ENCODE measurements at places on chromosomes 12 and 14.

- no peak for DNase-seq
Observed at GRCh38 chr12:130816097-130816496, 23.0 kb downstream of the STX2 start.

DNA sequence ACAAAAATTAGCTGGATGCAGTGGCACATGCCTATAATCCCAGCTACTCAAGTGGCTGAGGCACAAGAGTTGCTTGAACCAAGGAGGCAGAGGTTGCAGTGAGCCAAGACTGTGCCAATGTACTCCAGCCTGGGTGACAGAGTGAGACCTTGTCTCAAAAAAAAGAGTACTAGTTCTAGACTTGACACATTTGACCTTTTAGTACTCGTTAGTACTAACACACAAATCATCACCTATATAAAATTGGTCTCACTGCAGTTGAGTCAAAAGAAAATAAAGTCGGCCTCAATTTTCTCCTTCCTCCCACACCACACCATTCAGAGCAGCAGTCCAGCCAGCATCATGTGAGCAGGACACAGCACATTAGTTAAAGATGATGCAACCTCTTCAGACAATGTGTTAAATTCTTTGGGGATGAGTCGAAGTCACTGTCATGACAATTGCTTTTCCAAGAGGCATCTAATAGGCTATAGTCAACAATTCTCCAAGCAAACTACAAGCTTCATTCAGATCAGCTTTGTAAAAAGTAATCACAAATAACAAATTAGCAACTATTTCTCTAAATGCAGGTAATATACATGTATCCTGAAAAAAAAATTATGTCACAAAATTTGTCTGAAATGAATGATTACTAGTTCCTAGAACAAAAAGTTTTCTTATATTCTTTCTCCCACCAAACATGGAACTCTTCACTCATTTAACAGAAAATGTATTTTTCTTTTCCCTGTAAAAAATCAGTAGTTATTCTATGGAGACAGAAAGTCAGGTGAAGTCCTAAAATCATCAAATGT is 55.6 kb downstream of the CLIP1 start:
- DNase-seq, result no peak

DNA sequence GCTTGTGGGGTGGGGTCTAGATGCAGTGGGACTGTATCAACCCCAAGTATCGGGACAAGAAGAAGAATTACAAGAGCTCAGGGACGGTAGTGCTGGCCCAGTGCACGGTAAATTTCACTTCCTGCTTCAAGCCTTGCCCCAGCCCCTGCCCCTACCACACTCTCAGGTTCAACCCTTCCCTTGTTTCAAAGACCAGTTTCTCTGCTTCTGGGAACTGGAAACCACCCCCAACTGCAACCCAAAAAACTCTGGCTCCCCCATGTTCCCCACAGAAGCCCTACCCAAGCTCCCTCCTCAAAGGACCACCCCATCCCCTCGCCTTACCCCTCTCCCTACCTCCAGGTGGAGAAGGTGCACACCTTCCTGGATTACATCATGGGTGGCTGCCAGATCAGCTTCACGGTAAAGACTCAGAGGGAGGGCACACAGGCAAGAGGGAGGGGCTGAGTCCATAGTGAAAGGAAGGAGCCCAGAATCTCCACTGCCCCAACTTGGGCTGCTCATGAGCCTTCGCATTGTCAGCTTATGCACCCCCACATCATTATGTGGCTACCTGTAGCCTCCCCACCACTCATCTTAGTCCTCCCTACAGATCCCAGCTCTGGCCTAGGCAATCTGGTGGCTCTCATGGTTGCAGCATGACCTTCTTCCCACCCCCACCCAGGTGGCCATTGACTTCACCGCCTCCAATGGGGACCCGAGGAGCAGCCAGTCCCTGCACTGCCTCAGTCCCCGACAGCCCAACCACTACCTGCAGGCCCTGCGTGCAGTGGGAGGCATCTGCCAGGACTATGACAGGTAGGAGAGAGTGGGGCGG is 4.3 kb downstream of the CPNE6 start:
- no peak for DNase-seq

- no peak for DNase-seq
Observed at GRCh38 chr14:90416720-90417119, 19.9 kb downstream of the CALM1 start.

DNA sequence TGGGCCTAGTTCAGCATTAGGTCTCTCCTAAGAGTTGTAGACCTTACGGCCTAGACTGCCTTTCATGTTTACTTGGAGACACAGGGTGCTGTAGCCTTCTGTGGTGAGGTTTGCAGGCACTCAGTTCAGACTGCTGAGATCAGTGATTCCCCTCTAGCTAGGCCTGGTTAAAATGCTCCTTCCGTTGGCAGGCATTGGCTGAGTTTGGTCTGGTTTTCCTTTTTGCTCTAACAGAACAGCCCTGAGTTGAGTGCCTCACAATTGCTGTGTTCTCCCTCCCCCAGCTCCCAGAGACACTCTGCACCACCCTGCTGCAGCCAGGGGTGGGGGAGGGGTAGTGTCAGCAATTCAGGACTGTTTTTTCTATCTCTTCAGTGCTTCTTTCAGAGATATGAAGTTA is 178.9 kb upstream of the DYRK2 start:
- no peak for DNase-seq

GRCh38 chr12:3658327-3659163 is 94.4 kb downstream of the CRACR2A start:
- DNase-seq, result peak; percentile 14

GRCh38 chr14:76867516-76868453 is 41.6 kb downstream of the LRRC74A start:
- DNase-seq, result no peak

- no peak for DNase-seq
Observed at GRCh38 chr12:123801573-123802178, 39.6 kb downstream of the DNAH10 start.

DNA sequence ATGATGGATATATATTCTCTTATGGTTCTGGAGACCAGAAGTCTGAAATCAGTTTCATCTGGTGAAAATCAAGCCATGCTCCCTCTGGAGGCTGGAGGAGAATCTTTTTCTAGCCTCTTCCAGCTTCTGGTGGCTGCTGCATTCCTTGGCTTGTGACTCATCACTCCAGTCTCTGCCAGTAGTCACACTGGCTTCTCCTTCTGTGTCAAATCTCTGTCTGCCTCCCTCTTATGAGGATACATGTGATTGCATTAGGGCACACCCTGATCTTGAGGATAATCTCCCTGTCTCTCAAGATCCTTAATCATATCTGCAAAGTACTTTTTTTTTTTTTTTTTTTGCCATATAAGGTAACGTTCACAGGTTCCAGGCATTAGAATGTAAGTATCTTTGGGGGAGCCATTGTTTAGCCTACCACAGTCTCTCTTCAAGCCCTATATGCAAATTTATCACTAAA is 17.7 kb downstream of the DNAL1 start:
- DNase-seq, result no peak

- no peak for DNase-seq
Observed at GRCh38 chr14:24233538-24233866, 773 bp downstream of the GMPR2 start.

GRCh38 chr14:30443368-30444007 is 115.5 kb upstream of the G2E3 start:
- DNase-seq, result no peak

GRCh38 chr14:53103636-53104340 is 49.3 kb downstream of the DDHD1 start:
- DNase-seq, result no peak

DNA sequence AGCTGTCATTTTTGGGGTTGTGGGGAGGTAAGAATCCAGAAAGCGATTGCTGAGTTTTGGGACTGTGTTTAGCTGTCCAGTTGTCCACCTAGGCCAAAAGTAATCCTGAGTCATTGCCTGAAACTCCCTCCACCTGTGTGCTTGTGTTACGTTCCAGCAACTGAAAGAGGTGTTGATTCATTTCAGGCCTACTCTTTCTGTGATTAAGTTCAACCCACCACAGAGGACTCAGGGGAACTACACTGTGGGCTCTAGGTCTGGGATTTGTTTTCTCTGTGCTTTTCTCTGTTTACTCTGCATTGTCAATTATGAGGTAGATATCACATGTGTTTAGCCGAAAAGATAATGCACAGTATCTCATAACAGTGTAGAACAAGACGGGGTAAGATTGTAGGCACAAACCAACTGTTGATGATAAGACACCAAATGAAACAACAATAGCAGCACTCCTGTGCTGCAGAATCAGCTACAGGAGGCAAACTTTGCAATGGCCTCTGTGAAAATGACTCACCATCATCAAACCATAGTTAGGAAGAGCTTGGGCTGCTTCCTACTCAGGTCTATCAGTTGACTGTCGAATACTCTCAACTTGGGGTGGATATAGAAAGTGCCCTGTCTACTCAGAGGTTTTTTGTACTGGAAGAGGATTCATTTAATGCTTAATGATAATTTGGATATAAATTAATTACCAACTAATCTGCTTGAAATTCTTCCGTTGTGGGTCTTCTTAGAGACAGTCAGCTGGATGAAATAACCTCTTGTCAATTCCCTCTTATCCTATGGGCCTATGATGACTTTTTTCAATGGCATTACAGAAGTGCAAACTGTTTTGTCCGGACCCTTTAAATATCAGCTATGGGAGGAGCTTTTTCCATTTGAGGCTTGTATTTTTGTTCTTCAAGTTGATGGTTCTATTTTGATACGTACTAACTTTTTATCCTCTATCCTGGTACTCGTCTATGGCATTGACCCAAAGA is 385.9 kb downstream of the BMP4 start:
- DNase-seq, result no peak

- no peak for DNase-seq
Observed at GRCh38 chr14:79101388-79101787, 931.2 kb downstream of the NRXN3 start.

DNA sequence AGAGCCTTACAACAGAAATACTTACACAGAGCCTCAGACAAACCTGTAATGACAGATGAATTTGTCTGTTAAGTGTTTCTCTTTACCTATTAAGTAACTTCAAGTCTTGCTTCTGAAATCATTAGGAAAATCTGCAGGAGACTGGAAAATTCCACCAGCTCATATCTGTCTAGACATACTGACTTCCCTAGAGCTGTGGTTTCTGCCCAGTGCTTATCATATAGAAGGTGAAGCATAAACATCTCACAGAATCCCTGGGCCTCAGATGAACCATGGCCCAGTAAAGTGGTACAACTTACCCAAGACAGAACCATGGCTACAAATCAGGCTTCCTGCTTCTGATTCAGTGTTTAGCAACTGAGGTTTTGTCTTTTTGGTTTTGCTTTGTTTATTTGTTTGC is 91.6 kb downstream of the EGLN3 start:
- no peak for DNase-seq

- no peak for DNase-seq
Observed at GRCh38 chr12:123250471-123251383, 17.5 kb downstream of the MTRFR start.

DNA sequence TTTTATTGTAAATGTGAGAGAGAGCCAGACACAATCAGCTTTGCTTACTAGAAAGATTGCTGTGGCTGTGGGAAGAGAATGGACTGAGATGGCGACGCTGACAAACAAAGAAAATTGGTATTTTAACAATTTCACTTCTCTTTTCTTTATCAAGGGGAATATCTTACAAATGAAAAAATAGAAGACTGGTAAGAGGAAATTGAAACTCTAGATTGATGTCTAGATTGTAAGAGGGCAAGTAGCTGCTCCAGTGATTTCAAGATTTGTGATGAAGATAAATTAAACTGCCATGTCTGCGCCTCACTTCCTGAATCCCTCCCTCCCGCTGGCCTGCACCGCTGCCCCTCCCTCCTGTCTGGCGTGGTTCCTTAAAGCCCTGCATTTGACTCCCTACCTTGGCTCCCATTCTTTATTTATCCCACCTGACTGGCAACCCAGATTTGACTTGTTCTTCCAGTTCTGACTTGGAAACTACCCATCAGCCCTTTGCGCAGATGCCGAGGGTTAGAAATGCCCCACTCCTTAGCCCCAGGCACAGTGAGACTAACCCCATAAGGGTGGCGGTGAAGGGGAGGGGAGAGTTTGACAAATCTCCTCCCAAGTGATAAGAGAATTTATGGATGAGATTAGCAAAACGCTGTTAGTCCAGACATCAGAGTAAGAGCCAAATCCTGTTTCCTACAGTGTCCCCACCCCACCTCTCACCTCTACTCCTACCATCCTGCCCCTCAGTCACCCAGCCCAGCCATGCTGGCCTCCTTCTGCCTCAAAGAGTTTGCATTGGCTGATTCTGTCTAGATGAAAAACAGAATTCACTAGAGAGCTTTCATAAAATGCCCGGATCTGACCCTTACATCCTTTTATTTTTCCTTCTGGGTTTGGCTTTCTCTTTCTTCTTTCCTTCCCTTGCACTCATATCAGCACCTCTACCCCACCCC is 125.3 kb upstream of the ATF7IP start:
- no peak for DNase-seq

DNA sequence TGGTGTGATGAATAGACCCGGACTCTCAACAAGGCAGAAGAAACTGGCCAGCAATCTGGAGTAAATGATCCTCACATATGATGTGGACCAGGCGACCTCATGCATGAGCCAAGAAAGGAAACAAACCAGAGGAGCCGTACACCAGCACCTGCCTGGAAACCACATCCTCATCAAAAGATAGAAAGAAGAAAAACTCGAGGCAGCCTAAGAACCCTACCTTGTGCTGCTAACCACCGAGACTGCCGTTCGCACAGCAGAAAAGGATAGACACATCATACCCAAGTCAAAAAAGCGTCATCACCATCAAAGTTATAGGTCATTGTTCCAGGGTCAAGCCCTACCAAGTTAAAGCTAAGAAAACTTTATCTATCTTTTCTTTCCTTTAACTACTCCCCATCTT is 66.7 kb downstream of the RESF1 start:
- peak; percentile 7 for DNase-seq

DNA sequence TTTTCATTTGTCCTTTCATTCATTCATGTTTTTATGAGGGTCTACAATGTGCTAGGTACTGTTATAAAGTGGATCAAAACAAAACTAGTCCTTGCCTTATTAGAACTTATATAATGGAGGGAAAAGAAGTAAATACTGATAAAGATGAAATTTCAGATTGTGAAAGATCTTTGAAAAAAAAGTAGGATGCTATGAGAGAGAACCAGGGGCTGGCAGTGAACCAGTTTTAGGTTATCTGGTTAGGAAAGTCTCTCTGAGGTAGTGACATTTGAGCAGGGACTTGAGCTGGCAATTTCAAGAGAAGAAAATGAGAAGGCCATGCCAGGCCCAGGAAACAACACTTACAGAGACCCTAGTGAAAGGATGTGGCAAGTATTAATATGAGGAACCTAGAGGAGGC is 57.3 kb upstream of the E2F7 start:
- DNase-seq, result no peak

- no peak for DNase-seq
Observed at GRCh38 chr12:20810487-20810886, at the start of gene SLCO1B3. TSS of gene SLCO1B3 (plus strand) at chr12:20810705. CDS start at chr12:20815739, 5,034 bp downstream.

DNA sequence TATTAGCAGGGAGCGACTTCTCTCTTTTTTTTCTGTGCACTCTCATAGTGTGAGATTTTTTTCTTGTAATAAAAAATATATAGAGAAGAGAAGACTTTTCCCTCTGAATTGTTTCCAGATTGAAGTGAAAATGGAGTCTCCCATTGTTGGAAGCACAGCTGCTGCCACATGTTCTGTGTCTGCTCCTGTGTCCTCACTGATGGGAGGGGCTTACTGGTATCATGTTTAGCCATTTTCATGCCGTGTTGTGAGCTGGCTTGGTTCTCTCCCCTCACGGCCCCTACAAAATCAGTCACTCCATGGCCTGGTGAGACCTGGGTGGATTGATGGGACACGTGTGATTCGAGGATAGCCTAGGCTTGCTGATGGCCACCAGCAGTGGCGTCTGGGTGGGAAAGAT is 379.7 kb upstream of the DDHD1 start:
- DNase-seq, result no peak

All from stimulated activated CD4-positive, alpha-beta T cell treated with anti-CD3 and anti-CD28 coated beads, Interleukin-2, amount 100 ng/mL, for 48 hours (primary cell).